Lower lobe of right lung (tissue), 2 donors: ENCODE measurements at places on chromosomes 2 and 18. TPM values are rescaled to one million over a fixed set of nuclear protein-coding genes. Genes with fewer than 3 reads are reported as not detected.

ZAP70 gene
- total RNA-seq, result 8.8 TPM

- DNase-seq, result no peak
These were observed 697.0 kb upstream of the ID2 start for GRCh38 chr2:7984693-7985353.

DNA sequence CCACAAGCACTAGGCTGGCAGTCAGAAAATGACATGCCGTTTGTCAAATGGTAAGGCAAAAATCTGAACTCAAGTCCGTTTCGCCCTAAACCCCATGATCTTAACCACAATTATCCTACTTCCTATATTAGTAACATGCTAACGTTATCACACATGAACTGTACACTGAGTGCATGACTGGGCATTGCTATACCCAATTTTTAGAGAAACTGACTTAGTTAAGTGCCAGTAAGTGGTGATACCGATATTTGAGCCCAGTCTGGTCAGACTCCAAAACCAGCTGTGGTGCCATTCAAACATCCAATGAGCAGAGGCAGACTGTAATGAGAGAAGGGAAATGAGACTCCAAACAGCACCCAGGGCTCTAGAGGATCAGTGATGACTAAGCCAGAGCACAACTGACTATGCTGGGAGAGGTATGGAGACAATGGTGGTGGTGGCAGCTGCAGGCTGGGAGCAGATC is 311.7 kb upstream of the PKDCC start:
- DNase-seq, result no peak

DNA sequence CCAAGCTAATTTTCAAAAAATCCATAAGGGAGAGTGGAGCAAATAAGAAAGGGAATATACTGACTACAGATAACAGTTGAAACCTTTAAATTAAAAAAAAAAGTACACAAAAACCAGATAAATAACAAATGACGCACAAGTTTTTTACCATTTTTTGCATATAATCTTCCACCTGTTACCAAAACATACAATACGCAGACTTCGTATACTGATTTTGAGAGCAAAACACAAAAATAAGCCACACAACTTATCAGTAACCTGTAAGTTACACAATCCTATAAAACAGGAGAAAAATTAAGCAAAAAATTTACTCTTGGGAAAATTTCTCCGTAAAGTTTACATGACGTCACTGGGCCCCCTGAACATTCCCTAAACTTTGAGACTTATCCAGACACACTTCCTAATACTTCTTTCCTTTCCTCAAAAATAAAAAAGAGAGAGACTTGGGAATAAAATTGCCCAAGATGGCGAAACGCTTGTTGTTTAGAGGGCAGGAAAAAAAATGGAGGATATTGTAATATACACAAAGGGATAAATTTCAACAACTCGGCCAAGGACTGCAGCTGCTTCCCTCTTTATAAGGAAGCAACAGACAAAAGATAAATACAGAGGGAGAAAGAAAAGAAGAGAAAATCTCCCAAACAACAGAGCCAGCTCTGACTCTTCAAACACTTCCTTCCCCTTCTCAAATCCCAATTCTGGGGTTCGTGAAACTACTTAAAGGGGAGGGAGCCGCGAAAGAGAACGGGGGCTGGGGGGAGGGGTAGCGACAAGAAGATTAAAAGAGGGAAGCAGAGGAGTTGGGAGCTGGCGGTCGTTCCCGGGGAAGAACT is 1.6 kb downstream of the BAZ2B start:
- no peak for DNase-seq

CIB4 gene
- total RNA-seq, result not detected

GRCh38 chr18:78662879-78663278 is 316.7 kb upstream of the SALL3 start:
- no peak for DNase-seq

LYPD6B gene
- 2.0 TPM for total RNA-seq
